Sciatic nerve (tissue), 2 donors: ENCODE measurements at places on chromosomes 1 and 21.

- DNase-seq: no peak
These were observed 195.2 kb downstream of the TOMM20 start for GRCh38 chr1:234933475-234933874.

GRCh38 chr1:80375109-80375508, 1368.6 kb upstream of the ADGRL4 start:
- no peak for DNase-seq

GRCh38 chr1:203287109-203287893, 18.0 kb upstream of the BTG2 start:
- no peak for DNase-seq

- no peak for DNase-seq
These were observed 34.8 kb downstream of the ZMYND12 start for GRCh38 chr1:42420911-42421585.

DNA sequence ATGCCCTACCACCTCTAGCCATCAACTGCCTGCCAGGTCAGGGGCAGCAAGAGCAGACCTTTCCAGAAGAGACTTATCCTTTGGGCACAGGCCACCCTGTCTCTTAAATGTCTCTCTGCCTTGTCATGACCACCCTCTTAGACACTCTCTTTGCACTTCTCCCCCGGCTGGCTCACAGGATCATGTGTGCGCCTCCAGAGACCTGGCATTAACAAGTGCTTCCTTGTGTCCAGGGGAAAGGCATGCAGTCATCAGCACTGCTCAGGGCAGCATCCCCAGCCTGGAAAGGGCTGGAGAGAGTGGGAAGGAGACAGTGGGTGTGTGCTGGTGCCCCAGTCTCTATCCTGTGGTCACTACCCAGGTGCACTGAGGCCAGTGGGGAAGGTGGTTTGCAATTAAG, 85.2 kb upstream of the TLR5 start:
- DNase-seq: no peak
